ENCODE measurements at places on chromosomes 1 and 21.
A peak's percentile ranks its signal among the peaks of the same experiment; 100 is the strongest.

GRCh38 chr1:27027575-27028250, 15.1 kb upstream of the TENT5B start:
- no peak for DNase-seq

GRCh38 chr1:33727310-33727709, 136.6 kb upstream of the HMGB4 start:
- no peak for DNase-seq

- DNase-seq, result no peak
Observed at GRCh38 chr1:77954521-77954920, 24.4 kb downstream of the FUBP1 start.

DNA sequence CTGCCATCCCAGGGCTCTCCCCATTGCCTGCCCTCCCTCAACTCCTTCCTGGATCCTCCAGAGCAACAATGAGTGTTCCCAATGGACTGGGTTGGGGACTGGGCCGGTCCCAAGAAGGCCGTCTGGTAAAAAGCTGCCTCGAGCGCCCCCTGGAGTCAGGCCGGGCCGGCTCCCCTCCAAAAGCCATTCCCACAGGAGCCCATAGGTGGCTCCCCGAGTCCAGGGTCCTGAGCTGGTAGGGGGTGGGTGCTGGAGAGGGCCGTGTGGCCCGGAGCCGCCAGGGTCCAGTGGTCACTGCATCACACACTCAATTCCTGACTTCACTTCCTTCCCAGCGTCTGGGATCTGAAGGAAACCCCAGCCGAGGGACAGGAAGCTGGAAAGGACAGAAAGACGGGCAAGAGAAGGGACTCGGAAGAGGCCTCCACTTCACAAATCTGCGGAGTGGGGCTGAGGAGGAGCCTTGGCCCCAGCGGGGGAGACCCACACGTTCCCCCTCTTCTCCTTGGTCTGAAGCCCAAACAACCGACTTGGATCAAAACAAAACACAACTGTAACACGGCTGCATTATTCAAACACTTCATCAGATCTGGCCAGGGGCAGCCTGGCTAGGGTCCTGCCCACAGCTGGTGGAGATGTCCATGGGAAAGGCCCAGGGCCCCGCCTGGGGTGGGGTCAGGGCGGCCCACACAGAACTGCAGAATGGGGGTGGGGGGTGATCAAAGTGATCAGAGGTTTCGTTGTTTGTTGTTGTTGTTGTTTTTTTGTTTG, 10.9 kb upstream of the ALDH4A1 start:
- DNase-seq, result peak; percentile 7

DNA sequence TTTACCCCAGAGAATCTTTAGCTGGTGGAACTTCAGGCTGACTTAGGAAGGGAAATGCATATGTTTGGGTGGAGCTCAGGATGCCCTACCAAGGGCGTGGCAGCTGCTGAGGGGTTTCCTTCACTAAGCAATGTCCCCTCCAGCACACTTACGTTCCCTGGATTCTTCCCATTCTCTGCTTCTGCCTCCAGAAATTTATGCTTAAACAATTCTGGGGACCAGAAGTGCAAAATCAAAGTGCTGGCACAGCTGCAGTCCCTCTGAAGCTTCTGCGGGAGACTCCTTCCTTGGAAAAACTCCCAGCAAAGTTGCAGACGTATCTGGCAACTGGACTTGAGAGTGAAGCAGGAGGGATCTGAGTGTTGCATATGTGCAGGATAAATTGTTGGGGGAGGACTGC, 402.8 kb downstream of the PCP4 start:
- no peak for DNase-seq

GRCh38 chr1:185438936-185439335, 121.9 kb upstream of the IVNS1ABP start:
- DNase-seq, result no peak

GRCh38 chr1:19289244-19289643, 674 bp upstream of the AKR7A3 start:
- DNase-seq, result no peak

- no peak for DNase-seq
Observed at GRCh38 chr1:178055779-178056471, 38.0 kb upstream of the RASAL2 start.

DNA sequence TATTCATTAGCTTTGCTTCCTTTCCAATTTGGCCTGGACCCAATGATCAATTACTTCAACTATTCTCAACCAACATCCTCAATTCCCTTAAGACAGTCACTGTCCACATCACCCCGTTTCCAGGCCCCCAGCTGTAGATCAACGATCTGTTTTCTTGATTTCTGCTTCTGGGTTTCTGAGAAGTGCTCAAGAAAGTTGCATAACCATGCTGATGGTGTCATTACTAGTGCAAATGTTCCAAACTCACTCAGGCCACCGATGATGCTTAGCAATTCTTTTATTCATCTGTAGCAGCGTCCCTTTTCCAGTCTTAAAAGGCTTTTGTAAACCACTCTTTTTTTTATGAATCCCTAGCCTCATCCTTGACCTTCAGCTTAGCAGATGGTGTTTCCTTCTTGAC, 155.8 kb upstream of the PTGFR start:
- no peak for DNase-seq

GRCh38 chr1:117093870-117094621, 27.5 kb downstream of the TRIM45 start:
- no peak for DNase-seq

DNA sequence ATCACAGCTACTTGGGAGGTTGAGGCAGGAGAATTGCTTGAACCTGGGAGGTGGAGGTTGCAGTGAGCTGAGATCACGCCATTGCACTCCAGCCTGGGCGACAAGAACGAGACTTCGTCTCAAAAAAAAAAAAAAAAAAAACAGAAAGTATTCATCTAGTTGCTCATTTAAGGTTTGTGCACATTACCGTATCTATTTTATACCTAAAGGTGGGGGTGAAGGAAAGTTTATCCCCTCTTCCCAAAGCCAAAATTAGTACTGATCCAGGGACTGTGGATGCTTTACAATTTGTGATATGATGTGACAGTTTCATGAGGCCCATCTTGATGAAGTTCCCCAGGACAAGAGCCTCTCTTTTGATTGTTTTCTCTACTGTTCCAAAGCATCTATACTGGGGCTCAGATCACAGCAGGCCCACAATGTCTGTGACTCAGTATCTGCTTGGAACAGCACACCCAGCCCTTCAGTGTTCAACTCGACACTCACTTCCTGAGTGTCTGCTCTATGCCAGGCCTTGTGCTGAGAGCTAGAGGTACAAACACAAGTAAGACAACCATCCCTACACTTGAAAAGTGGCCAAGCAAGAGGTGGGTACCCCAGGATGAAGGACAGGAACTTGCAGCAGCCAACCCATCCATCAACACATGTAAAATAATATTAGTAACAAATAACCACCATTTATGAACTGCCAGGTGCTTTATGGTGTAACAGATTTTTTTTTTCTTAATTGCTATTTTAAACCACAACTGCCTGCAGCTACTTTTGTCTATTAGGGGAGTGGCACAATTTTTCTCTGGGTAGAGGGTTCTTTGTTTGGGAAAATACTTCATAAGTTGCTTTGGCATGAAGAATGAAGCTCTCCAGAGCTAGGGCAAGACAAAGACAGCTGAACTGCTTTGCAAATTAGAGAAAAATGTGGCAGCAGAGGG, 29.0 kb upstream of the KHDRBS1 start:
- DNase-seq, result no peak

DNA sequence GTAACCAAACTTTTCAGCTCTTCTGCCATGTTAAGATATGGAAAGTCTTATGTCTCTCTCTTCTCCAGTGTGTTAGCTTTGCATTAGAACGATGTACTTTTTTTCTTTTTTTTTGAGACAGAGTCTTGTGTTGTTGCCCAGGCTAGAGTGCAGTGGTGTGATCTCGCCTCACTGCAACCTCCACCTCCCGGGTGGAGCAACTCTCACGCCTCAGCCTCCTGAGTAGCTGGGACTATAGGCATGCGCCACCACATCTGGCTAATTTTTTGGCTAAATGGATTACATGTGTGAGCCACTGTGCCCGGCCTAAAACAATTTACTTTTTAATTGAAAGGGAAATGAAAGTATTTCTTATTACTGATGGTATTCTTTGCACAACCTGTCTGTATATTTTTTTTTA, 35.8 kb downstream of the SPEN start:
- DNase-seq, result no peak

DNA sequence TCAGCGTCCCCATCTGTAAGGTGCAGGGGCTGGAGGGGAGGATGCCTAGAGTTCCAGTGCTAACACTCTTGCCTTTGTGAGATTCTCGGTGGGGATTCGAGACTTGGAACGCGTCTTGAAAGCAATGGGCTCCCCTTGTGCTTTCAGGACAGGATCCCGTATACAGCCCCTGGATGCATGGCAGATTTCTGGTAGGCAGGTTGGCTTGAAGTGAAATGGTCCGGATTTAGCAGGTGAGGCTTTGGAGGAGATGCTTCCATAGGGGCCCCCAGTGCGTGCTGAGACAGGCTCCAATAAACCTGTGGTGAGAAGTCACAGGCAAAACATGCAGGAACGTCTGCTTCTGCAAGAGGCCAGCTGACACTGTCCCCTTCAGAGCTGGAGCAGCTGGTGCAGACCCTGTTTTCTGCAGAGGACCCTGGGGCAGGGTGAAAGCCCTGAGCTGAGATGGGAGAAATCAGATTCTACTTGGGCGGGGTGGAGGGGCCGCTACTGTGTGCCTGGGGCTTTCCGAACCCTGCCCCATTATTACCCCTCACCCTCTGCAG, 270.4 kb downstream of the PTPRU start:
- peak; percentile 23 for DNase-seq

GRCh38 chr1:110765640-110766335, 91.0 kb upstream of the KCNA3 start:
- DNase-seq, result peak; percentile 86

- DNase-seq, result no peak
Observed at GRCh38 chr21:41459884-41460534, 34.0 kb downstream of the MX1 start.

DNA sequence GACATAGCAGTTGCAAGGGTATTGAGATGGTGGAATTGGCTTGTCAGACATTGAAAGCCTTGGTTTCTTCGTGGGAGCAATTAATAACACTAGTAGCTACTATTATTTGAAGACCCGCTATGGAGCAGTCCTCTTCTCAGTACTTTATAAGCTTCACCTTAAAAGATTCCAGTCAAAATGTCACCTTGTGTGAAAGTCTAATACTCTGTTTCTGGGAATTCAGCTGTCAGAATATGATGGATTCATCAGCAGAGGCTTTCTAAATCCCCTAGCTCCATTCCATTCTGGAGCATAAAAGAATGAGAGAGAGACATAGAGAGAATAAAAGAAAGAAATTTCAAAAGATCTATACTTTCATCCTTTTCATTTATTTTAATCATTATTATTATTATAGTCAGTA, 375.9 kb upstream of the ADGRL2 start:
- no peak for DNase-seq

DNA sequence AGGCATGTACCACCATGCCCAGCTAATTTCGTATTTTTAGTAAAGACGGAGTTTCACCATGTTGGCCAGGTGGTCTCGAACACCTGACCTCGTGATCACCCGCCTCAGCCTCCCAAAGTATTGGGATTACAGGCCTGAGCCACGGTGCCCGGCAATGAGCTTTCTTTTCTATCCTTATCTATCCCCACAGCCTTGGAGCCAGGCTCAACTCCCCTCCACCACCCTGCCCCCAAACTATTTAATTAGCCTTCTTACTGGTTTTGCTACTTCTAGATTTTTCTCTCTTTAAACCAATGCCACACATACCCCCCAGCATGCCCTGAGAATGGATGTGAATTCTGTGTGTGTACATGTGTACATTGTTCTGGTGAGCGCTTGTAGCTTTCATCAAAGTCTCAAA, 5.7 kb upstream of the VANGL2 start:
- no peak for DNase-seq
